Fibroblast of upper back skin (primary cell): ENCODE measurements at places on chromosomes 4 and X.

DNA sequence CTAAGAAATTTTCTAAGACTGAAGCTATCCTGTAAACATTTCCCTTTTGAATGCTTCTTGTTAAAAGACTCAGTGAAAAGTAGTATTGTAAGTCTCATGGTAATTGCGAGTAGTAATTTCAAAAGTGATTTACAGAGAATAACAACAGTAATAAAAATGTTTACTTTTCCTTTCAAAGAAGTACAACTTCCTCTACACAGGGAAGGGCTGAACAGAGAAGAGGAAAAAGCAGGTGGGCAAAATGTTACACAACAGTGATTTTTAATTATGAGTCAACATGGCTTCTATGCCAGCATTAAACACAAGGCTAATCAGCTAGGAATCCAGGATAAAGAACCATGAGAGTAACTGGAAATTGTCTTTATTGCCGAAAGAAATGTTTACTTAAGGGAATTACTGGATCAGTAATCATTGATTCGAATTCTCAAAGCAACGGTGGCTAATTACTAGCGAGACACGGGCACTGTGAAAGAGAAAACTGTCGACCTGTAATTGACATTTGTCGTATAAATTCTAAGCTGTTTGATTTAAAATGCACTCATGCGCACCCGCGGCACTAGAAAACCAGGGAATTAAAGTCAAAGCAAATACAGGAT is 15.4 kb downstream of the UTP3 start:
- peak; percentile 29 for DNase-seq

DNA sequence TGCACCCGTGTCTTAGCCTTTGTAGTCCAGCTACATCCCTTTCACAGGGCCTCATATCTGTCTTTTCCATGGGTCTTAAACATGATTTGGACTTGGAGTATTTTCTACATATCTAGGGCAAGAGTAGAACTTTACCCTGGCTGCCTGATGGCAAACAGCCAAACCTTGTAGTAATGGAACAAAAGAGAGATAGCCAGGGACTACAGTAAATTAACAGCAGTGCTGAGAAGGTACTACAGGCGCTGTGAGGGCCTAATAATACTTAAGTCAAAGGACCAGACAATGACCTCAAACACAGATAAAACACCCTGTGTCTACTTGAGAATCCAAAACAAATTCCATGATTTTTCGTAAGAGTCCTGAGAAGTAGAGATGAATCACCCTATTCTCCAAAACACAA is 111.0 kb upstream of the WDR17 start:
- DNase-seq: no peak

GRCh38 chr4:21901831-21902230 is 46.7 kb downstream of the KCNIP4 start:
- peak; percentile 66 for DNase-seq

- DNase-seq: peak; percentile 25
Measured at GRCh38 chr4:156390599-156391324, 437.1 kb upstream of the CTSO start.
